HEK293T (cell line): ENCODE measurements at places on chromosomes 5 and 9.

DNA sequence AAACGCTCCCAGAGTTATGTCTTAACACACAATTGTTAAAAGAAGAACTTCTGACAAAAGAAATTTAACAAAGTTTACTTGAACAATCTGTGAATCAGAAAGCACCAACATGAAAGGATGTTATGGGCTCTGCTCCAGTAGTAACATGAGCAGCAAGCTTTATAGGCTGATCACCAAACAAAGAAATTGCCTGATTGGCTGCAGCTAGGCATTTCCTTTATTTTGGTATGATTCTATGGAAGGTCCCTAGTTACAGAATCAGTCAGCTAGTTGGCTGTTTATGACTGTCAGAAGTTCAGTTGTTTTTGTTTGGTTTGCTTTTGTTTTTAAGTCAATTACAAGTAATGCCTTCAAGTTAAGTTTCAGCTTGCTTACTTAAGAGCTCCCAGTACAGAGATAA is 102.4 kb upstream of the SMC2 start:
- no peak for DNase-seq

DNA sequence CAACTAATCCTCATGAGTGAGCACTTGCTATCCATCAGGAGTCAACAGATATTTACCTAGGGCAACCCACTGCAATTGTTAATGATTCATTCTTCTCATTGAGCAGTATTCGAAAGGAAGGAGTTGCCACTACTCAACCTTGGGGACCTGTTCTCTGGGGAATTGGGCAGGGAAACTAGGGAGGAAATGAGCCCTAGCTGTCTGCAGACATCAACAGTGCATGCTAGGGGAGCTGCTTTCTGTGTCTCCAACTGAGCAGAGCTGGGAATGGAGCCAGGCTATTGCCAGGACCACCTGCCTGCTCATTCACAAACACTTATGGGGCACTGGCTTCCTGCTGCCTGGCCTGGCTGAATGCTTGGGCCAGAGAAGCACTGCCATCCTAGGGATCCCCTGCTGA is 183.4 kb downstream of the TMEM38B start:
- DNase-seq, result no peak

DNA sequence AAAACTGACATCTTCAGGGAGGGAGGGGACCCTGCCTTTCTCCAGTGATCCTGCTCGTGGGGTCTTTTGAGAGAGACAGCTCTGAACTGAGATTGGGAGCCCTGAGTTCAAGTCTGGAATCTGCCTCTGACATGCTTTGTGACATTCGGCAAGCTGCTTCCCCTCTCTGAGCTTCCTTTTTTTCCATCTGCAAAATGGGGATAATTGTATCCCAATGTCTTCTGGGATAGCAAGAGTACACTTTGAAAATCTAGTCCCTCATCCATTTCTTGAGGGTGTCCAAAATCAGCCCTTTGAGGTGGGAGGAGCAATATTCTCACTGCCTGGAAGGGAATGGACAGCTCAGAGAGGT is 186.3 kb downstream of the RGS3 start:
- no peak for DNase-seq

DNA sequence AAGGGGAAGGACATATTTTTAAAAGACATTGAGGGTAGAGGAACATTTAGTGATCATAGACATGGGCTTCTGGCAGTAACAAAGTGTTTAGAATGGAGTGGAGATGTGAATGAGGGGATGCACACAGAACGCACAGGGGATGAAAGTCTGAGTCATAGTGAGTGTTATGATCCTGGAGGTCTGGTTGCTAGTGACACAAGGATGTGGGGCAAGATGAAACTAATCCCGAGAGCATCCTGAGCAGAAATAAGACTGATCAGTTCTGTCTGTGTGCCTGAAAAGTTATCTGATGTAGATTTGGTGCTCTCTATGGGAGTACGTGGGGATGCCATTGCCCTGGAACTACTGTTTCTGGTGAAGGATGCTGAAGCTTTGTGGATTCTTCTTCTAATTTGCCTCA is 141.1 kb downstream of the CHSY3 start:
- no peak for DNase-seq

DNA sequence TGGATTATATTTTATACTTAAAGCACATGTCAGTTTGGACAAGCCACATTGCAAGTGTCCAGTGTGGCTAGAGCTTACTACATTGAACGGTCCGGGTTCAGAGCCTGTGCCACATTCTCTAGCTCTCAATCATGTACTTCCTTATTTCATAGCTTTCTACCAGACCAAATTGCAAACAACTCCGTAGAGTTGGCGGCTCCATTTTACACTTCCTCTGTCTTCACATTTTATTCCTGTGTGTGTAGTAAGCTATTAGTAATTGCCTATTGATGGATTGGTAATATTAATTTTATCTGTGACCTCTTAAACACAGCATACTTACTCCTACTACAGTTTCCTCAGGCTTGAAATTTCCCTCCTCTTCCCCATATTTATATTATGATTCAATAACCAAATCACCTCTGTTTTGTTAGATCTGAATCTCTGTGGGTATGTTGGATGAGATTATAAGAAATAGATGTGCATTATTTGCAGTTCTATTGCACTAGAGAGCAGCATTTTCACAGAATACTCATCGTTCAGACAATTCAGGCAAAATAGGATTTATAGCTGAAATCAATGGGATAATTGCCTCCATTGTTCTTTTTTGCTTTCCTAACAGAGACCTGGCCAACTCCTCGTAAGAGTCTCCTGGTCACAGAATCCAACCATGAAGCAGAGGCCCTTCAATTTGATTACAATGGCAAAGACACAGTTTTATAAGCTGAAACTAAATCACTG is 29.0 kb upstream of the C9orf72 start:
- DNase-seq, result no peak

- DNase-seq, result no peak
These were observed at the start of gene PCDHA13 for GRCh38 chr5:140881889-140882590. PCDHA13 (plus strand) TSS chr5:140882124; CDS start chr5:140882269, 145 bp downstream.

- DNase-seq, result peak; percentile 42
These were observed at the start of gene LPAR1 for GRCh38 chr9:111038331-111039230. LPAR1 (minus strand) TSS chr9:111038470; CDS start chr9:110972117, 66,353 bp downstream.

DNA sequence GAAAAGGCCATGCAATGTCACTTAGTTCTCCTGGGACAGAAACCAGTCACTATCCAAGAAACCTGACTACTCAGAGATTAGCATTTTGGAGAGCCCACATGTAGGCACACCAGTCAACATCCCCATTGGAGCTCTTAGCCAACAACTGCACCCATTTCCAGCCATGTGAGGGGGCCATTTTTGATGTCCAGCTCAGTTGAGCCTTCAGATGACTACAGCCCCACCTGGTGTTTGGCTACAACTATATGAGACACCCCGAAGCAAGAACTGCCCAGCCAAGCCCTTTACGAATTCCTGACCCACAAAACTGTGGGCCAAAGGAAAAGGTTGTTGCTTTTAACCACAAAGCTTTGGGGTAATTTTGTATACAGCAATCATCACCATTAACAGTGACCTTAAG is 300.1 kb downstream of the ASTN2 start:
- no peak for DNase-seq

GRCh38 chr5:39395521-39395920 is 29.3 kb downstream of the DAB2 start:
- no peak for DNase-seq

DNA sequence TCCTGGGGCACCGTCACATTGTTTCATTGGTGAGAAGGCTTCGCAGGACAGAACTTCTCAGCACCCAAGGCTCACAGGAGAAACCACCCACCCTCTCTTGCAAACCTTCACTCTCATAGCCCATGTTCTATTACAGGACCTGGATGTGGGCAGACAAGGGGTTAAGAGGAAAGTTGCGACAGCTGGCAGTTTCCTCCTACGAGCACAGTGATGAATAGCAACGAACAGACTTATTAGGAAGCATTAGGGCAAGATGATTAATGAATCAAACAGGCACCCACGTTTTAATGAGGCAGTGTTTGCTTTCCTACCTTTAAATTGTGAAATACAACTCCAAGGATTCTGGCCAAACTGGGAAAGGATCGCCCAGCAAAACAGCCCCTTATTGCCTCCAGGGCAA is 339.3 kb downstream of the DRD1 start:
- DNase-seq, result no peak

DNA sequence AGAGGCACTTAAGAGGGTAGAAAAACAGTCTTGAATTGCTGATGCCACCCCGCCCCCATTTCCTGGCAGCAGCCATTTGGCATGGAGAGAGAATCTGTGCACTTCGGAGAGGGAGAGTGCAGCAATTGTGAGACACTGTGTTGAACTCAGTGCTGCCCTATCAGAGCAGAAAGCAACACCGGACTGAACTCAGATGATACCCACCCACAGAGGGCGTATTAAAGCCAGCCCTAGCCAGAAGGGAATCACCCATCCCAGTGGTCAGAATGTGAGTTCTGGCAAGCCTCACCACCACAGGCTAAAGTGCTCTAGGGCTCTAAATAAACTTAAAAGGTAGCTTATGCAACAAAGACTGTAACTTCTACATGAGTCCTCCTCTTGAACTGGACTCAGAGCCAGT is 88.4 kb upstream of the RGS7BP start:
- DNase-seq, result no peak

DNA sequence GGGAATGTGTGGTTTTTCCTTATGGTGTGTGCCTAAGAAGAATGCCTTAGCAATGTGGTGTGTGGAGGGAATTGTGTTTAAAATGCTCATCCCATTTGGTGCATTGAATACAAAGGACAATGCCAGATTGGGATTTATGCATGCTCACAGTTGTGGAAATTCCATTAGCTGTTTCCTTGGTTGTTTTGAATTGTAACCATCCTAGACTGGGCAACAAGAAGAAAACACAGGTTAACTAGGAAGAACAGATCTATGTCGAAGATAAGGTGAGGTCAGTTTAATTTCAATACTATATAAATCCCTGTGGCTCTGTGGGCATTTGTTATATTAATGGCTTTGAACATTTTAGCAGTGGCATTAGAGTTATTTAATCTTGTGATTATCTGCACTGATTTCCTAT is 266.8 kb downstream of the MAT2B start:
- DNase-seq, result no peak

DNA sequence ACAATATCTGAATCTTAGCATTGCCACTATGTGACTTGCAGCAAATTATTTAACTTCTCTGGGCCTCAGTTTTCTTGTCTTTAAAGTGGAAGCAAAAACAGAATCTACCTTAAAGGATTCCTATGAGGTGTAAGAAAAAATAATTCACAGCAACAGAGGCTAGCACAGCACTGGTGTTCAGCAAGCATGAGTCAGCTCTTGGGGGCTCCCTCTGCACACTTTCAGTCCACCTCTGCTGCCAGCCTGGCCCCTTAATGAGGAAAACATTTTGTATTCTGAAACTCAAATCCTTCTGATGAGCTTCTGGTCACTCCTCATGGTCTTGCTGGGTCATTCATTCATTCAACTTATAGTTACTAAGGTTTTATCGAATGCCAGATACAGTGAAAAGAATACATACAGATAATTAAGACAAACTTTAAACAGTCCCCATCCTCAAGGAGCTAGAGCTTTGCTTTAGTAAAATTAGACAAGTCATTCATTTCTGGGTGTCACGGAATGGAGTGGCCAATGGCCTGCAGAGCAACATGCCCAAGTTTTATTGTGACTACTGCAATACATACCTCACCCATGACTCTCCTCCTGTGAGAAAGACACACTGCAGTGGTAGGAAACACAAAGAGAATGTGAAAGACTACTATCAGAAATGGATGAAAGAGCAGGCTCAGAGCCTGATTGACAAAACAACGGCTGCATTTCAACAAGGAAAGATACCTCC is 26.8 kb upstream of the IQGAP2 start:
- no peak for DNase-seq

GRCh38 chr5:34822956-34823715 is 15.8 kb upstream of the TTC23L start:
- no peak for DNase-seq

DNA sequence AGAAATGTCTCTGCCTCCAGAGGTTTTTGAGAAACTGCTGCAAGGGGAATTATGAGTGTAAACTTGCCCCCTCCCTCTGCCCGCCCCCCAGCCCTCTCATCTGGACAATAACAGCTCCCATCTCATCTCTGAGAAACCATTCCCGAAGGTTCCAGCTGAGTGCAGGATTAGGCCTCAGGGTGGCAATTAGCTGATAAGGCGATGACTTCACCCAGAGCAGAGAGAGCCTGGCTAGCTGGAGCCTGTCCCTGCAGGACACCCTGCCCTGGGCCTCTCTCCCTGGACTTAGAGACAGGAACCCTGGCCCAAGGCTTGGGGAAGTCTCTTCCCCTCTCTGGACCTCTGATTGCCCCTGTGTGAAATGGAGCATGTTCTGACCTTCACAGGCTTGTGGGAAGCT is 45.7 kb upstream of the HAND1 start:
- peak; percentile 53 for DNase-seq

GRCh38 chr5:76954383-76954763 is 1.5 kb downstream of the CRHBP start:
- no peak for DNase-seq

DNA sequence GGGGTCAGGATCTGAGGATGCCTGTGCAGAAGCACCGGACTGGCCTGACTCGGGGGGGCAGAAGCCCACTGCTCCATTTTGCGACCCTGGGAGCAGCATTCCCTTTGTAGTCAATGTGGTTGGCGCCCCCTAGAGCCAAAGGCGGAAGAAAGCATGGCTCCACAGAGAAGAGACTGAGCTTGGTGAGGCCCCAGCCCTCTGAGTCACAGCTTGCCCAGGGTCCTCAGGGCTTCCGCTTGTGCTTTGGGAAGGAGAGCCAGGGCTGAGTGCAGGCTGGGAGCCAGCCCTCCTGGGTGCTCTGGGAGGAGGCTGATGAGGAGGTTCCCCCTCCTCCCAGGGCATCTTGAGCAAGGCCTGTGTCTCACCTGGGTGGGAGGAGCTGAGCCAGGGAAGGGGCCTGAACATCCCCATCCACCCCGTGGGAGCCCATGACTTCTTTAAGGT is 5.5 kb upstream of the AQP3 start:
- DNase-seq, result peak; percentile 75

DNA sequence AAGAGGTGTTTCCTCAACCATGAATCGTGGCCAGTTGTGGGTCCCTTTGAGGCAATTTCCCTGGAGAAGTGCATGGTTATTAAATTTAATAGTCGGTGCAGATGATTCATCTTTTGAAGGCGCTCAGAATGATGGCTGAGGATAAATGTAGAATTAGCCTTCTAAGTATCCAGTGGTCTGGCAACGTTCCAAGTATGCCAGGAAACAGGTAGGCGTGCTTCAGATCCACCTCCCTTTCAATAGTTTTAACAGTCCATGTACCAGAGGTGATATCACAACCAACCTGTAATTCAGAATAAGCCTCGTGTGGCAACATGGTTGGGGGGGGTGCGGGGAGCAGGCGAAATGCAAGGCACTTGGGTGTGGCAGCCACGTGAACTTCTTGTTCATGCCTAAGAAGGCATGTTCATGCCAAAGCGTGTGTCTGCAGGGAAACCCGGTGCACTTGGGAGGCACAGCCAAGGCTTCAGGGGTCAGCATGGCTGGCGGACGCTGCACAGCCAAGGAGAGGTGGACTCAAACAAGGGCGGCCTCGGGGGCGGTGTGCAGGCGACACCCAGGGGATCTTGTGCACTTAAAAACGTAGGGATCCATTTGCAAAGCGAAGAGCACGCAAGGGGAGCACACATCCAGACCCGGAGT is 5.2 kb upstream of the NKD2 start:
- no peak for DNase-seq

DNA sequence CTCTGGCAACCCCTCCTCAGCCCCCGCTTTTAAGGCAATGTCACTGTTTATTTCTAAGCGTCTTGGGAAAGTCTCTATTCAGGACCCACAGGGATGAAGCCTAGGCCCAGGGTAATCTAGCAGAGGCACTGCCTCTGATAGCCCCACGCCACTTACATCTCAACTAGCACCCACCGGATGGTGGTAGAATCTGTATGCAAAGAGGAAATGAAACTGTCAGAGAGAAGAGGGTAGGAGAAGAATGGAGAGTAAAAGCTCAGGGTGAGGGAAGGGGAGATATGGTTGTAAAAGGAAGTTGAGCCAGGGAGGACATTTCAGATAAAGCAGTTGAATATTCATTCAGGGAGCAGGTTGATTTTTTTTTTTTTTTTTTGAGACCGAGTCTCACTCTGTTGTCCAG is 3.0 kb downstream of the FRRS1L start:
- no peak for DNase-seq
